Activated T-cell treated with anti-CD3 and anti-CD28 coated beads for 24 hours (primary cell): ENCODE measurements at places on chromosomes 4 and X.

DNA sequence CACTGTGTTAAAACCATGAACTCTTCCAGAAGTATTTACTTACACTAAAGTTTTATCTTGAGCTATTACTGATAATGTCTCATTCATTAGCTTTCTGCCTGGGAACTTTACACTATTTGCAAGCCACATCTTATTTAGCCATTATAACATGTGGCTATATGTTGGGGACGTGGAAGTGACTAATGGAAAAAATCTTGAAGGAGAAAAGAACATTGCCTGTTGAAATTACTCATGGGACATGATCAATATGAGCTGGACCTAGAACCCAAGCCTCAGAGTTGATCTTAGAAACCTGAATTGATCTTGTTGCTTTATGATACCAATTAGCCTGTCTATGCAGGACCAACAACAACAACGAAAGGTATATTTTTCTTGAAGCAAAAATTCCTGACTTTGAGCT is 22.5 kb upstream of the ARHGAP6 start:
- DNase-seq: no peak

GRCh38 chr4:103996064-103996463 is 276.3 kb upstream of the TACR3 start:
- no peak for DNase-seq

GRCh38 chr4:85607624-85608023 is 132.7 kb downstream of the ARHGAP24 start:
- DNase-seq: no peak

DNA sequence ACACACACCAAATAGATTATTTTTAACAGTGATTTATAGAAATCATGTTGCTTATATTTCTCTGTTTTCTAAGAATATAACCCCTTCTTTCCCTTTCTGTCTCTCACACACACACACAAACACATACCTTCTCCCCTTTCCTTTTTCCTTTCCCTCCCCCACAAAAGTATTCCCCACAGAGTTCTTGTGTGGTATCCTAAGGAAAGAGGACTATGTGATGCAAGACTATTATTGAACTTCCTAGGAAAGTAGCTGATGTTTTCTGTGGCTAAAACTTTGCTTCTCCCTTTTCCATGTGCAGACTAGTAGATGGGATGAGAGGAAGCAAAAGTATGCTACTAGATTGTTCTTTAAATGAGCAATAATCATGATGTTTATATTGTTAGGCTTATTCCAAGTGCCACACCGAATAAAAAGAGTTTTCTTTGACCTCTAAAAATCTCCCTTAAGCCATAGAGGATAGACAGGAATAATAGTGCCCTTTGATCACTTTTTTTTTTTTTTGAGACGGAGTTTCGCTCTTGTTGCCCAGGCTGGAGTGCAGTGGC is 38.7 kb downstream of the CPEB2 start:
- DNase-seq: no peak

DNA sequence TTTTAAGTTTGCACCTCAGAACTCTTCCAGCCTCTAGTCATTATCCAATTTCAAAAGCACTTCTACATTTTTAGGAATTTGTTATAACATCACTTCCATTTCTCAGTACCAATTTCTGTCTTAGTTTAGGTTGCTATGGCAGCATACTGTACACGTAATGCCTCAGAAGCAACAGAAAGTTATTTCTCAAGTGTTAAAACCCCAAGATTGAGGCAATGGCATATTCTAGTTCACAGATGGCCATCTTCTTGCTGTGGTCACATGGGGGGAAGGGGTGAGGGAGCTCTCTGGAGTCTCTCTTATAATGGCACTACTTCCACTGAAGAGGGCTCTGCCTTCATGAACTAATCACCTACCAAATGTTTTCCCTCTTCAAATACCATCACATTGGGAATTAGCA is 220.3 kb upstream of the CTSO start:
- no peak for DNase-seq

DNA sequence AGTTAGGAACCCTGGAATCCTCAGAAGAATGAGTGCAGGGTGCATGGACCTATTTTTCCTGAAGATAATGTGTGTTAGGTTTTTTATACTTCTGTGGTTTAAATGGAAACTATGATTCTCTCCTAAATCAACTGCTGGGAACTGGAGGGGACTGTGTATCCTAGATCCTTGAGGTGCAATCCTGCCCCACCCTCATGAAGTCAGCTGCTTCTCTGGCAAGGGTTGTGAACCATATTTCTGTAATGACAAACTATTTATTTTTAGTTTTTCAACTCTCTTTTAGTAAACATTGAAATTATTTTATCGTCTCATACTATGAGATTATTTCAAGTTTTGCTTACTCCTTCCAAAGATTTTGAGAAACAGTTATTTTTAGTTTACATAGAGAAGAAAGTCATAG is 25.8 kb upstream of the VEGFC start:
- DNase-seq: no peak

GRCh38 chr4:58732973-58733372 is 1622.8 kb upstream of the IGFBP7 start:
- no peak for DNase-seq

GRCh38 chr4:162282684-162283083 is 118.9 kb upstream of the FSTL5 start:
- no peak for DNase-seq

- no peak for DNase-seq
Measured at GRCh38 chrX:22090181-22090580, 58.1 kb downstream of the PHEX start.

DNA sequence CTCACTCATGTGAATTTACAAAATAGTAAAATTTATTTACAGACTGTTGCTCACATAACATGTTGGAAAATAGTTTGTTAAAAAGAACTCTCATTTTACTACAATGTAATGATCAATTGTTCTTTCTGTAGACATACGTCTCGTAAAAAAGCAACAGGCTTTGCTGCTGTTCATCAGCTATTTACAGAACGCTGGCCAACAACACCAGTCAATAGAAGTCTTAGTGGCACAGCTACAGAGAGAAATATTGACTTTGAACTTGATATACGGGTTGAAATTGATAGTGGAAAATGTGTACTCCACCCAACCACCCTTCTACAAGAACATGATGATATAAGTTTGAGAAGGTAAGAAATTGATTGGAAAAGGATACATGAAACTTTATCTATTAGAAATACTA is 47.6 kb upstream of the ADAD1 start:
- no peak for DNase-seq

GRCh38 chr4:124804584-124804983 is 92.1 kb upstream of the ANKRD50 start:
- DNase-seq: no peak

GRCh38 chr4:3690551-3691152 is 75.5 kb upstream of the ADRA2C start:
- DNase-seq: no peak

DNA sequence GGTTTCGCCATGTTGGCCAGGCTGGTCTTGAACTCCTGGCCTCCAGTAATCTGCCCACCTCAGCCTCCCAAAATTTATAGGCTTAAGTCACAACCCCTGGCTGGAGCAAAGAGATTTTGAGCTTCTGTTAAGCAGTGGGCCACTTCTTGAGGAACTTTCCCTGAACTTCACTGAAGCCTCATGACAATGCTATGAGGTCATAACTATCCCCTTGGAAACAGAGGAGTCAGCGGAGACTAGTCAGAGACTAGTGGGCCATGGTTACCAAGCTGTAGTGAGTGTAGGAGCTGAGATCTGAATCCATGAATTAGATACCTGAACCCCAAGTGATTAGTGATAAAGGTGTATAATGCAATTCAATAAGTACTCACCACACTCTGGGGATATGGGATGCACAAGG is 145.1 kb upstream of the MSX1 start:
- no peak for DNase-seq

DNA sequence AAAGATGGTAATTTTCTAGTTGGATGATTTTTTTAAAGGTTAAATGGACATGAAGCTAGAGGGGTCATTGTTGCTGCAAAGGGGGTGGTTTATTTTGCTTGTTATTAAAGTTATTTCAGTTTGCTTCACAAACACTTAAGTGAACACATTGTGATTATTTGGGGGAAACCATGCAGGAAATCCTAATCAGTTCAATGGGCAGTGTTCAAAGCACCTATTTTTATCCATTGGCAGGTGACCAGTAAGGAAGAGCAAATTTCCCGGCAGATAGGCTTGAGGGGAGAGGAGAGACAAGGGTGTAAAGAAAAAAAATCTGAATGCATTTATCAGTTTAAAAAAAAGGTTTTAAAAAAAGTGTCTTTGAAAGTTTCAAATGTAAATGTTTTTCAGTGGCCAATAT is 17.6 kb downstream of the GPR174 start:
- no peak for DNase-seq

GRCh38 chr4:10898072-10898471 is 213.5 kb upstream of the CLNK start:
- no peak for DNase-seq

- DNase-seq: no peak
Measured at GRCh38 chr4:188032170-188032569, 36.6 kb downstream of the ZFP42 start.

GRCh38 chrX:72201836-72202536 is 20.4 kb downstream of the PIN4 start:
- DNase-seq: no peak

- no peak for DNase-seq
Measured at GRCh38 chrX:98398542-98398941, 1514.8 kb downstream of the RPA4 start.

GRCh38 chr4:153010146-153010545 is 74.0 kb downstream of the FHDC1 start:
- DNase-seq: no peak

DNA sequence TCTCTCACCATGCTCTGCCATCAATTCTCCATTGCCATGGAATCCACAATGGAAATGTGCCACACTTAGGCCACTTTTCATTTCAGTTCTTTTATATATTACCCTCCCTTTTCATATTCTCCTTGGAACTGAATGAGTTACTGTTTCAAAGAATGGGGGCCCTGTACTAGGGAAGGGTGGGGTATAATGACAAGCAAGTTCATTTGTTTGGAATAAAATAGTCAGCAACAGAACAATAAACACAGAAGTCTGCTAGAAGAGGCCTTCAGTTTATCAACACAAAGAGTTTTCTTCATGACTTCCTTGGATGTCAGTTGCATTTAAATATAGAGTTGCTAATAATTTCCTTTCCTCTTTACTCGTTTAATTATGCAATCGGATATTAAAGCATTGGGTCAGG is 478.3 kb upstream of the FTHL17 start:
- DNase-seq: no peak

- DNase-seq: no peak
Measured at GRCh38 chrX:16250296-16250695, 83.0 kb downstream of the MAGEB17 start.

GRCh38 chr4:54540931-54541330 is 116.8 kb upstream of the KIT start:
- no peak for DNase-seq

- no peak for DNase-seq
Measured at GRCh38 chr4:145805490-145805889, 125.5 kb downstream of the C4orf51 start.

- DNase-seq: no peak
Measured at GRCh38 chrX:56268888-56269287, 36.7 kb downstream of the KLF8 start.

GRCh38 chr4:40340030-40340429 is 4.9 kb downstream of the CHRNA9 start:
- DNase-seq: no peak

- DNase-seq: no peak
Measured at GRCh38 chr4:136917312-136918110, 614.8 kb downstream of the PCDH18 start.

DNA sequence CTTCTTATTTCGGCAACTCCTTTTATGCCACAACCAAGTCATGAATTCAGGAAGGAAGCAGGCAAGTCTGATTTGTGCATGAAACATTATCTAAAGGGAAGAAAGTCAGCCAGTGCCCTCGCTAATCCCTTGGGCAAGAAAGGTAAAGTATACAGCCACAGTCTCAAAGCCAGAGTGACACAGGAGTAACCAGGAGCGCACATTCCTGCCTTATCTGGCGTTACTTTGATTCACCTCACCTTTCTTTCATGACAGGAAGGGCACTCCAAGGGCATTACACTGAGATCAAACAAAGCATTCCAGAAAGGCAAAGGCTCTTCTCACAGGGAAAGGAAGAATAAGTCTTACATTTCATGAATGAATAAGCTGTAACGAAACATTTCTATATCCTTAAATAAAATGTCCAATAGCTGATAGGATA is 38.8 kb downstream of the FAT1 start:
- no peak for DNase-seq

DNA sequence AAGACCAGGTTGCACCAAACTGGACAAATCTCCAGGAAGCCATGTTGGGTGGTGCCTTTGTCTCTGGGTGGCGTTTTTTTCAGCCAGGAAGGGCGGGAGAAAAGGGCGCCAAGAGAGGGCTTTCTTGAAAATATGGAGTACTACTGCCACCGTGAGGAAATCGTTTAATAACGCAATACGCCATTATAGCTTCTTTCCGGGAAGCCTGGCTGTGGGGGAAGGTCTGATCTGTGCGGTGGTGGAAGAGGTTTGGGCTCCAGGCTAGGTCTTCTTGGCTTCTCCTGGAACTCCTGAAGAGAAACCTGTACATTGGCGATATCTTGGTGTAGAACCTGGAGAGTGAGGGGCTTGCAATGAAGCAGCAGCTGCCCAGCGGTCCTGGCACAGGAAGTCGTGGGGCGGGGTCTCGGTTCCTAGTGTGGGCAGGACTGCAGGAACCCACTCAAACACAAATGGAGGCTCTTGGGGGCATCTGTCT is 202.7 kb downstream of the OR13H1 start:
- DNase-seq: no peak

DNA sequence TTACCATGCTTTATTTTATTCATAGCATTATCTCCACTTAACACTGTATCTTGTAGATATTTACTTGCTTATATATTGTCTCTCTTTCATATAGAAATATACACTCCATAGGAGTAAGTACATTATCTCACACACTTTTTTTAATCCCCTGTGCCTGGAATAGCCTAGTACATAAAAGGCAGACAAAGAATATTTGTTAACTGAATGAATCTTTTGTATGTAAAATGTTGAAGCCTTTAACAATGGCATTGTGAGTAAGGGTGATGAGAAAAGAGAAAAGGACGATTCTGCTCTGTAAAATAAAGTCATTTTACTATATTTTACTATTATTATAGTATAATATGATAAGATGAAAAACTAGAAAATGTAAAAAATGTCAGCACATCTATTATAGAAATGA is 97.7 kb upstream of the PDHA2 start:
- no peak for DNase-seq

DNA sequence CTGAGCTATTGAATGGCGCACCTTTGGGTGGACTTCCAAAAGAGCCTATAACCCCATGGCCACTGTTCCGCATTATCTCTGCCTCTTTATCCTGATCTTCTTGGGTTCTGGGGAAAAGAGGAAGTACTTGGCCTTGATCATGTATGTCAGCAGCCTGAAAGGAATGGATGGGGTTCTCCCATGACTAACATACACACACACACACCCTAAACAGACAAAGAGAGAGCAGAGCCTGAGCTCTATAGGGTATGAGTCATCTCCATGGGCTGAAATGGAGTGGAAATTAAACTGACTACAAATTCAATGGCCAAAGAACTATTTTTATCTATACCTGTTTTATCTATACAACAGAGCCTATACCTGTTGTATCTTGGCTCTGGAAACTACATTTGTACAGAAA is 141.5 kb upstream of the MTMR8 start:
- DNase-seq: no peak
